Tongue (tissue), 3 donors: ENCODE measurements at places on chromosomes 3 and 15. TPM values are rescaled to one million over a fixed set of nuclear protein-coding genes. Genes with fewer than 3 reads are reported as not detected.
A peak's percentile ranks its signal among the peaks of the same experiment; 100 is the strongest.

DNA sequence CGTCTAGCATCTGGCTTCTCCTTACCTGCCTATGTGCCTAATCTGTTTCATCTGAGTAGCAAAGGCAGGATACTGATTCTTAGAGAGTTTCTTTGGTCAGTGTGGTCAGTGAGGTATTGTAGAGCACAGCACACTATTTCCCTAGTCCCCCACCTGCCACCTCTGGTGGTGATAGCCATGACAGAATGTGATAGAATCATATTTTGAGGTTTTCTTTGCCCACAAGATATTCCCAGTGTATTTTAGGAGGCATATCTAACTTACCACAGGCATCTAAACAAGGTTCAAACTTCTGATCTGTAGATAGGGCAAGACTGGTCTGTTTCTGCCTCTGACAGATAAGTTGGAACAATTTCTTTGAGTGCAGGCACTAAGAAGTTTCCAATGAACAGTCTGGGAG is 188.0 kb downstream of the SOX2 start:
- DNase-seq: no peak

- no peak for DNase-seq
These were observed 95.5 kb downstream of the FHIT start for GRCh38 chr3:61155701-61156292.

Gene GJD2
- total RNA-seq: 0.10 TPM

Gene CASR
- not detected for total RNA-seq

Gene MUSTN1
- 45.2 TPM for total RNA-seq

DNA sequence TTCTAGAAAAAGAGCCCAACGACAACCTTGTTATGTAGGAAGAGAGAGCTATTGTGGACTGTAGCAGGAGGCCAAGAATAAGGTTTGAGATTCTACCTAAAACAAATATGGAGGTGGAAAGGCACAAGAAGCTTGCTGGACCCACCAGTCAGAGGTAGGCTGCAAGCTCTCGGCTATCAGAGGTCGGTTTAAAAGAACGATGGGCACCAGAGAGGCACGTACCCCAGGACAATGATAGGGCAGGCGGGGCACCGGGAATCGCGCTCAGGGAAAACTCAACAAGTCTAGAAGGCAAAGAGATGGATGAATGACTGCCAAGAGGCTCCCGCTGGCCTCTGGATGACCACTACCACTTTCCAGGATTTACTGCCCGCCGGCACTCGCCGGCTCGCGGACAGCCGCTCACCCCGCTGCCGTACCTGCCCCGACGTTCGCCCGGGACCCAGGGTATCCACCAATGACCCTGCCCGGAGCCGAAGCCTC is 1.1 kb downstream of the HDGFL3 start:
- DNase-seq: peak; percentile 50

DNA sequence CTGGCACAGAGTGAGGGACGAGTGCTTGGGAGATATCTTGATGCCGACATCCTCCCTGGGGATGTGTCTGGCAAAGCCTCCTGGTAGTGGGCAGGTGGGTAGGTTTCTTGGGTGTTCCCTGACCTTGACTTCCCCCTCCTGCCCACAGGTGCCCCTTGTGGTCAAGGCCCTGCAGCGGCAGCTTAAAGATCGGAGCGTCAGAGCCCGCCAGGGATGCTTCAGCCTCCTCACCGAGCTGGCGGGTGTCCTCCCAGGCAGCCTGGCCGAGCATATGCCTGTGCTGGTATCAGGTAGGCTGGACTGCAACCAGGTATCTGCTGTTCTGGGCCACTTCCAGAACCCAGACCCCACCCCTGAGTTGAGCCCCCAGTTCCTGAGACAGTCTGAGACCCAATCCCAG is 19.2 kb downstream of the CAND2 start:
- no peak for DNase-seq

Gene GCNT3
- total RNA-seq: 5.3 TPM

Gene MESP2
- not detected for total RNA-seq

GRCh38 chr3:174223042-174223441 is 636.1 kb upstream of the NAALADL2 start:
- no peak for DNase-seq

DNA sequence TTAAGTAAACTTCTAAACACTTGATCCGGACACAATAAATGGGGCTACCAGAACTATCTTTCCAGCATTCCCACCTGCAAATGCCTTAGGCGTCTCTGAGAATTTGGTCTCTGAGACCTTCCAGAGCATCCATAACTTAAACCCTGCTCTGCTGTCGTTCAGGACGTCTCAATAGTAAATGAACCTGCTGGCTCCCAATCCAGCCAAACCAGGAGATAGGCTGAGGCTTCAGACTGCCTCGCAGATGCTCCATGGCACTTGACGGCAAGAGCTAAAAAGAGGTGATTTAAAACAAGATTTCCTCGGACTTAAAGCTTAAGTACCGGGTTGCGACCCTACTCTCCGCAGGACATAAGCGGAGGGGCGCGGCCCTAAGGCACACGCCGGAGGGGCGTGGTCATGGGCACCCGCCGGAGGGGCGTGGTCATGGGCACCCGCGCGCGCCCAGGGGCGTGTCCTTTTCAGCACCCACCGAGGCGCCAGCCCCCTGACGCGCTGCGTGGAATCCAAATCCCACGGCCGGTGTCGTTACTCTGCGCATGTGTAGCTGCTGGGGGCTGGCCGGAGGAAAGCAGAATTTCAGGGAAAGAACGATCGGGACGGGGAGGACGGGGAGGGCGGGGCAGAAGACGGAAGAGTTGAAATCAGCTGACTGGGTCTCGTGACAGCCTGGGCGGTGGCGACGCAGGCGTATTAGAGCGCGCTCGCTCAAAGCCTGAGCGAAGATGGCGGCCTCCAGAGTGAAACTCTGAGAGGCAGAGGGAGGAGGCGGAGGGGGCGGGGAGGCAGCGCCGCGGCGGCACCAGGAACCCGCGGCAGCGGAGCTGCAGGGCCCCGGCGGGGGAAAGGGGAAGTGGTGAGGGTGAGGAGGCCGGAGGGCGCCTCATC is at the start of gene DNAJC13:
DNAJC13 (plus strand) TSS at position 696 of the 888 bp plus-strand sequence. CDS start 17,049 bp downstream, outside the sequence.
- DNase-seq: peak; percentile 98

Gene RETNLB
- not detected for total RNA-seq

Gene PARP9
- total RNA-seq: 20.4 TPM

- DNase-seq: no peak
These were observed 32.1 kb downstream of the RBMS3 start for GRCh38 chr3:29312960-29313452.

GRCh38 chr3:138222131-138222941 is 35.2 kb downstream of the ARMC8 start:
- no peak for DNase-seq

DNA sequence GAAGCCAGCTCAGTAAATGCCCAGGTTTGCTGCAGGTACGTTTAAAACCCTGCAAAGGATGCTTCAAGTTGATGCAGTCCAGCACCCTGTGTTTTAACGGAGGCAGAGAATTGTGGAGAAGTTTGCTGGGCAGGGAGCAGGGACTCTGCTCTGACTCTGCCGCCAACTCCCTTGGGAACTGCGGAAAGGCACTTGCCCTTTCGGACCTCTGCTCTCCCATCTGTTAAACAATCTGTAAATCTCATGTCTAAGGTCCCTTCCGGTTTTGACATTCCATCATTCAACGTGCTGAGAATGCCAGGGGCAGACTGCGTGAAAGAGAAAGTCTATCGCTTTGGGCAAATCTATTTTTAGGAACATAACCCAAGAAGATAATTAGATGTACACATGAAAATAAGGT is 184.5 kb downstream of the OPA1 start:
- no peak for DNase-seq

Gene LRTM1
- total RNA-seq: 84.2 TPM

GRCh38 chr15:76996526-76997401 is 1.8 kb downstream of the PSTPIP1 start:
- no peak for DNase-seq

DNA sequence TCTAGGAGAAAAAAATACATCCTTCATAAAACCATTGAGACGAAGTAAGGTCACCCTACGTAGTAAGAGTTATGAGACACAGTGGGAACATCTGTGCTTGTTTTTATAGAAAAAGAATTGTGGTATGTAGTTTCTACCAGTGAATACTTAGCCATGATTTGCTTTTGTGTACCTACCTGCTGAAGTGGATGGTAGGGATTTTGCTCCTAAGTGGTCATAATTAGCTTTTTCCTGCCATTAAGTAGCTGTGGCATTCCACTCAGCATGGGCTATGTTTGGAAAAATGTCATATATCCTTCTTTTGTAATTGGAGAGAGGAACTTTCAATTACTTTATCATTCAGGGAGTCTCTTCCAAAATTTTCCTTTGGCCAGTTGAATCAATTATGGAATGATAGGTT is 63.7 kb downstream of the CHD2 start:
- no peak for DNase-seq

Gene CPNE9
- not detected for total RNA-seq

Gene RASL12
- total RNA-seq: 32.8 TPM

Gene LRRC49
- 18.5 TPM for total RNA-seq

GRCh38 chr3:153704115-153704514 is 417.1 kb upstream of the ARHGEF26 start:
- no peak for DNase-seq

Gene STRA6
- total RNA-seq: 14.2 TPM

Gene ARGFX
- not detected for total RNA-seq

DNA sequence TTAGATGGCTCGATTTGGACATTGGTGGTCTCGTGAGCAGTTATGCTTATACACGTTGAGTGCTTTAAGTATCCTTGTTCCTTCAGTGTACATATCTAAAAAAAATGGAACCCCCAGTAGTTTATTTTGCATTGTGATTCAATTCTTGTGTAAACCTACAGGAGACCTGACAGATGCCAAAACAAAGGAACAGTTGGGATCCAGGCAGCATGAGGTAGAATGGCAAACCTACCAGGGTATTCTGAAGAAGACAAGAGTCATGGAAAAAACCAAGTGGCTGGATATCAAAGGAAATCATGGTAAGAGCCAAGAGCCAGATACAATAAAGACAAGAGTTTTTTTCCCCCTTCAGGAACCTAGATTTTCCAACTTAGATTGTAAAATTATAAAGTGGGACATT is 2.0 kb downstream of the TMEM62 start:
- no peak for DNase-seq

DNA sequence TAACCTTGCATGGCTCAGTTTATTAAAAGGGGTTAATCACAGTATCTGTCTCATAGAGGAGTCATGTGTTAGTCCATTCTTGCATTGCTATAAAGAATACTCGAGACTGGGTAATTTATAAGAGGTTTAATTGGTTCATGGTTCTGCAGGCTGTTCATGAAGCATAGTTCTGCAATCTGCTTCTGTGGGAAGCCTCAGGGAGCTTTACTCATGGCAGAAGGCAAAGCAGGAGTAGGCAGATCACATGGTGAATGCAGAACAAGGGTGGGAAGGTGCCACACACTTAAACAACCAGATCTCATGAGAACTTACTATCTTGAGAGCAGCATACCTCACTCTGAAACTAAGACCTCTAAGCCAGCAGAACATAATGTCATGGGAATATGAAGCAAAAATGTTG is 42.2 kb upstream of the PTX3 start:
- no peak for DNase-seq

Gene OSTN
- total RNA-seq: 9.5 TPM

Gene DOCK3
- 0.51 TPM for total RNA-seq

DNA sequence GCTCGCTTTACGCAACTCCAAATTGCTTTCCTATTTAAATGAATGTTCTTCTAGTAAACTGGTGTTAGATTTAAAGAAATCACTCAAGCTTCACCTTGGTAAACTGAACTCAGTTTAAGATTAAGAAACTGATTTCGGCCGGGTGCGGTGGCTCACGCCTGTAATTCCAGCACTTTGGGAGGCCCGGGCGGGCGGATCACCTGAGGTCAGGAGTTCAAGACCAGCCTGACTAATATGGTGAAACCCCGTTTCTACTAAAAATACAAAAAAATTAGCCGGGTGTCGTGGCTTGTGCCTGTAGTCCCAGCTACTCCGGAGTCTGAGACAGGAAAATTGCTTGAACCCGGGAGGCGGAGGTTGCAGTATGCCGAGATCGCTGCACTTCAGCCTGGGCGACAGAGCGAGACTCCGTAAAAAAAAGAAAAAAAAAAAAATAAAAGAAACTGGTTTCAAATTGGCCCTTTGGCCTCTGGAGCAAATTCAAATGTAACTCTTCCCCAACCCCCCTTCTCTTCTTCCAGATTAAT is 1.7 kb downstream of the SKIL start:
- DNase-seq: no peak

- DNase-seq: no peak
These were observed 2.7 kb downstream of the LMAN1L start for GRCh38 chr15:74815121-74815934.

Gene CPN2
- not detected for total RNA-seq

DNA sequence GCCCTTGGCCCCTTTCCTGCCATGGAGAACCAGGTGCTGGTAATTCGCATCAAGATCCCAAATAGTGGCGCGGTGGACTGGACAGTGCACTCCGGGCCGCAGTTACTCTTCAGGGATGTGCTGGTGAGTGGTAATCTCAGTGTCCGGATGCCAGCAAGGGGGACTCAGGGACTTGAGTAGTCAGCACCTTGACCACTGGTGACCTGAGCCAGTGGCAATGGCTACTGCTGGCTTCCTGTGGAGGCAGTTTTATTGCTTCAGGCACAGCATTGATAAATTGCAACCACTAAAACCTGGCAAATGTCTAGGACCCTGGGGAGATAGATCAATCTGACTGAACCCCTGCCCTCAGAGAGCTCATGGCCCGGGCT is 830 bp downstream of the MAP2K5 start:
- DNase-seq: no peak

Gene WNT7A
- 0.10 TPM for total RNA-seq

- peak; percentile 24 for DNase-seq
These were observed 1.2 kb downstream of the BLOC1S6 start for GRCh38 chr15:45588219-45588875.

Gene PPIB
- total RNA-seq: 177 TPM

DNA sequence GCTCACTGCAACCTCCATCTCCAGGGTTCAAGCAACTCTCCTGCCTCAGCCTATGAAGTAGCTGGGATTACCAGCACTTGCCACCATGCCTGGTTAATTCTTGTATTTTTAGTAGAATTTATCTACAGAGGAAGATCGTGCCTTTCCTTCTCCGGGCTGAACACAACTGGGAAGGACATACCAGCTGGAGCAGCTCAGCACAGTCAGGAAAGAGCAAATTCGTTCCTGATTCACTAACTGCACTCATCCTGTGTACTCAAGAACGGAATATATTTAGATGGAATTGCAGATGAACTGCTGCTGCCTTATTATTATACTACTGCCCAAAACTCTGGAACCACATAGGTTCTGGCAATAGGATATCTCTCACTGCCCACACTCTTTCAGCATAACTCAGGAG is 27.1 kb upstream of the P4HTM start:
- DNase-seq: no peak

GRCh38 chr3:180973543-180973942 is 16.0 kb downstream of the DNAJC19 start:
- DNase-seq: no peak

- no peak for DNase-seq
These were observed 217.9 kb downstream of the TBC1D2B start for GRCh38 chr15:77859491-77860060.

Gene LXN
- 17.6 TPM for total RNA-seq

GRCh38 chr3:172465281-172465680 is 17.0 kb upstream of the GHSR start:
- DNase-seq: no peak

DNA sequence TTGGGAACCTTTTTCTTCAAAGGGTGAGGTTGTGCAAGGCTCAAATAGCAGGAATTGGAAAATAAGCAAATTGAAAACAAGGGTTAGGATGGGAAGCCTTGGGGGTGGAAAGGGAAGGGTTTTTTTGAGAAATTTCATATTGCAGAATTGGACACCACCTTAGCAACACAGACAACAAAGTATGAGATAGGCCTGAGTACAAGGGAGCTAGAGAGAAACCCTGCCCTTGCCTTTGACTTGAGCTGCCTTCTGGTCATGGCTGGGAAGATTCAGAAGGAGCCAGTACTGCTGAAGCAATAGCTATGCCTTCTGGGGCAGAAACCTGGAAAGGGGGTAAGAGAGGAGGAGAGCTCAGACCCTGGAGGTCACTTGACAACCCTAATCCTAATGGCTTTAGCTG is 445.6 kb downstream of the ERC2 start:
- DNase-seq: no peak
